ENCODE measurements at places on chromosomes 11 and 22. TPM values are rescaled to one million over a fixed set of nuclear protein-coding genes. Genes with fewer than 3 reads are reported as not detected.

DNA sequence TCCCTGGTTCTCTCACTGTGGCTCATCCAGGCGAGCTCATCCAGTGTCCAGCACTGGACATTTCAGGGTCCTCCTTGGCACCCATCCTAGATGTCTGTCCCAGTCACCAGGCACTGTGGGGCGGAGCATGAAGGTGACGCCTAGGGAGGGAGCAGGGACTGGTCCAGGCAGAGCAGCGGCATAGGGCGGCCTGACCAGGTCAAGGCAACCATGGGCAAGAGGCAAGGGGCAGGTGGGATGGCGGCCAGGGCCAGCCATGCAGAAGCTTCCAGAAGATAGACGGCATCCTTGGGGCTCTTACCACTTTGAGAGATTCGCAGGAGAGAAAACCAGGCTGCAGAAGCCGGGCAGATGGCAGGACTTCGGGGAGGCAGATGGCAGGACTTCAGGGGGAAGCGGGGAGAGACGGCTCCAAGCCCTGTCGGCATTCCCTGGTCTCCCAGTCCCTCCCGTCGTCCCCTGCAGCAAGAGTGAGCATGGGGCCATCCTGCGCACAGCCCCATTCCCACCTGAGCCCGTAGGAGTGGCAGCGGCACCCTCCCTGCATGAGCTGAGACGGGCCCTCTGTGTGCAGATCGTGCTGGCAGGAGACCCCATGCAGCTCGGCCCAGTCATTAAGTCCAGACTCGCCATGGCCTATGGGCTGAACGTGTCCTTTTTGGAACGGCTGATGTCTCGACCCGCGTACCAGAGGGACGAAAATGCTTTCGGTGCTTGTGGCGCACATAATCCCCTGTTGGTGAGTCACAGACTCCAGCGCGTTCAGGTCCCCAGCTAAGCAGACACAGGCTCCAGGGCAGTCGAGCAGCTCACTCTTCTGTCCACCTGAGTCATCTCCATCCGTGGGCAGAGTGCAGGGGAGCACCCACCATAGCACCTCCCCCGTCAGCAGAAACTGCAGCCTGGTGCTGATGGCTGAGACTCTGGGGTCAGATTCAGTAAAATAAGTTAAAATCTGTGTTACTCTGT, 20.1 kb upstream of the PANX2 start:
- no peaks in the 10 kb centered on the region for H3K27me3 ChIP-seq
- no peaks in the 10 kb centered on the region for H3K4me1 ChIP-seq

The TBX10 gene
- total RNA-seq = not detected

The MMP11 gene
- total RNA-seq = not detected

GRCh38 chr11:33651990-33652389, 48.6 kb downstream of the C11orf91 start:
- no peaks in the 10 kb centered on the region for H3K27me3 ChIP-seq
- H3K36me3 ChIP-seq = no peaks in the 10 kb centered on the region
- no peak for DNase-seq
- no peak overlapping the region for H3K27ac ChIP-seq

The ALX4 gene
- not detected for total RNA-seq

The APOBEC3H gene
- 1.9 TPM for total RNA-seq

DNA sequence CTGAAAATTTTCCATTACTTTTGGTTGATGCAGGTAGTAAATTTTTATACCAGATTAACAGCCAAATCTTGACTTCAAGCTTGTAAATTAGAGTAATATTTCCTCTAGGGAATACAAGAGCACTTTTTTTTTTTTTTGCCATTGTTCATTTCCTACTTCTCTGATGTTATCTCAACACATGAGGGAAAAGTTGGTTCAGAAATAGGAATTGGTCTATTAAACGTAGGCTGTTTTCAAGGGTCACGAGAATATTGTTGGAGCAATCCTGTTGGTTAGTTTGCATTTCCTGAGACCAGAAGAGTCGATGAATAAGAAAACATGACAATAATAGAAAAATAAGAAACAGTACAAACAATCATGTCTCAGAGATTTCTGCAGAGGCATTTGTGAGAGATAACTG, 453.9 kb upstream of the CCDC179 start:
- H3K36me3 ChIP-seq = no peaks in the 10 kb centered on the region
- no peaks in the 10 kb centered on the region for H3K27me3 ChIP-seq
- H3K4me1 ChIP-seq = no peaks in the 10 kb centered on the region
- DNase-seq = no peak
- no peak overlapping the region for H3K27ac ChIP-seq

The MPZL2 gene
- total RNA-seq = 146 TPM

The PIM3 gene
- 135 TPM for total RNA-seq

The GAS2 gene
- total RNA-seq = 2.3 TPM

- H3K36me3 ChIP-seq = no peaks in the 10 kb centered on the region
- H3K27me3 ChIP-seq = no peaks in the 10 kb centered on the region
- DNase-seq = no peak
- H3K4me3 ChIP-seq = no peak overlapping the region
- H3K27ac ChIP-seq = no peak overlapping the region
- H3K4me1 ChIP-seq = no peaks in the 10 kb centered on the region
Observed at GRCh38 chr11:1171985-1172728, 14.4 kb downstream of the MUC5AC start.

The AMPD3 gene
- total RNA-seq = 9.6 TPM

GRCh38 chr11:60396382-60396781, at the start of gene MS4A14:
MS4A14 (plus strand) TSS chr11:60396459; CDS start chr11:60396579, 120 bp downstream.
- peak within 1 kb of the TSS; percentile 17 for H3K27ac ChIP-seq
- H3K4me3 ChIP-seq = no peak within 1 kb of the TSS
- H3K4me1 ChIP-seq = no peaks in the 10 kb centered on the region
- H3K36me3 ChIP-seq = no peaks in the 10 kb centered on the region
- no peaks in the 10 kb centered on the region for H3K27me3 ChIP-seq
- DNase-seq = no peak

The EMID1 gene
- total RNA-seq = 2.1 TPM

GRCh38 chr11:78083021-78083420, 3.4 kb upstream of the NDUFC2 start:
- H3K36me3 ChIP-seq = no peaks in the 10 kb centered on the region
- peaks cover 25% of the 10 kb centered on the region for H3K4me1 ChIP-seq
- no peak for DNase-seq

The MUC6 gene
- 0.51 TPM for total RNA-seq

DNA sequence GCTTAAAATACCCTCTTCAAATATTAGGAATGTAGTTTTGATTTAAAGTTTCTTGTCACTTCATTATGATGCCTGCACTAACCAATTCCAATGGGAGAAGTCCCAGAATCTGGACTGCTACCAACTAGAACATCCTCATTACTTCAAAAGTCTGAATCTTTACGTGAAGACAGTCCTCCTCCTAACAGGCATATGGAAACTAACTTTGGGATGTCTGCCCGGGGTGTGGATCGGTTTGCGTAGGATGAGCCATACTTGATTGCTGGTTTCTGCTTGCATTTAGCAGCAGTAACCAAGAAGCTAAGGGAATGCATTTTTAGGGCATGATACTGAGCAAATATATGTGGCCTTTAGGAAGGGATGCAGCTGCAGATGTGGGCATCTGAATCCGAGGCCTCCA, 177.1 kb downstream of the LRRC4C start:
- no peak for DNase-seq
- no peak overlapping the region for H3K27ac ChIP-seq
- no peaks in the 10 kb centered on the region for H3K27me3 ChIP-seq

The INSC gene
- not detected for total RNA-seq

DNA sequence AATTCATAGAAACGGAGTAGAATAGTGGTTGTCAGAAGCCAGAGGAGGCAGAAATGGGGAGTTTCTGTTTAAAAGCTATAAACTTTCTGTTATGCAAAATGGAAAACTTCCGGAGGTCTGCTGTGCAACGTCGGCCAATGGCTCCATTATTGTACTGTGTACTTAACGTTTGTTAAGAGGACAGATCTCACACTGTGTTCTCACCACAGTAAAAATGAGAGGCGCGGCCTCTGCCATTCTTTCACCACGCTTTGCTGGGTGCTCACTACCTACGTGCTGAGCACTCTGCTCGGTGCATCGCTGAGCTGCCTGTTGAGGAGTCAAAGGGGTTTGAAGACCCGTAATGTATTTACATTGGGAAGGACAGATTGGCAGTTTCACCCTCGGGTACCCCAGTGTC, 218.8 kb upstream of the B3GAT1 start:
- H3K27me3 ChIP-seq = no peaks in the 10 kb centered on the region
- H3K4me1 ChIP-seq = no peaks in the 10 kb centered on the region
- H3K27ac ChIP-seq = no peak overlapping the region
- no peaks in the 10 kb centered on the region for H3K36me3 ChIP-seq
- H3K4me3 ChIP-seq = no peak overlapping the region

All from upper lobe of left lung (tissue), 6 donors.